Pancreas (tissue), 10 donors: ENCODE measurements at places on chromosomes 6 and 20.

- no peak for DNase-seq
Observed at GRCh38 chr20:21172626-21173025, 46.7 kb downstream of the KIZ start.

DNA sequence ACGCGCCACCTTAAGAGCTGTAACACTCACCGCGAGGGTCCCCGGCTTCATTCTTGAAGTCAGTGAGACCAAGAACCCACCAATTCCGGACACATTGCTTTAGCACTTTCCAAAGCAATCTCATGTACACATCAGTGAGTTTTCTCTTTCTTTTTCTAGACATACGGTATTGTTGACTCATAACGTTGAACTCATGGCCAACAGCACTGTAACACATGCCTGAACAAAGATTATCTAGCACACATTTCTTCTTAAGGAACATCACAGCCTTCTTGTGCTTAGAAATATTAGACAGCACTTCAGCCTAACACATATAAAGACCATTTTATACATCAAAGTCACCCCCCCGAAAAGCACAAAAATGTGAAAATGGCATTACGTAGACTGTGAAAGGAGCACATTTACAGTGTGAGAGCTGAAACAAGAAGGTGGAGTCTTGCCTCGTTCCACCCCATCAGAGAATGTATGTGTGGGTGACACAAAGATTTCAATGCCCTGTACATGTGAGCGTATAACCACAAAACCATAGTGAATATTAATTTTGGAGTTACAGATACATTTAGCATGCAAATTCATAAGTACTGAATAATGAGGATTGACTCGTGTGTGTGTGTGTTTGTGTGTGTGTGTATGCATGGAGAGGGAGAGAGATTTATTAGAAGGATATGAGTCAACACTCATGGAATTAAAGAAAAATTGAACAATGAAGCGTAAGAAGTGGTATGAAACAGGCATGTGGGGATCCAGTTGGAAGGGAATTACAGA lies 134.1 kb downstream of the FAM83B start:
- DNase-seq = no peak

- DNase-seq = no peak
Observed at GRCh38 chr6:129704708-129705107, 5.3 kb downstream of the ARHGAP18 start.

GRCh38 chr6:90065173-90065572 lies 170.9 kb downstream of the GJA10 start:
- DNase-seq = no peak

DNA sequence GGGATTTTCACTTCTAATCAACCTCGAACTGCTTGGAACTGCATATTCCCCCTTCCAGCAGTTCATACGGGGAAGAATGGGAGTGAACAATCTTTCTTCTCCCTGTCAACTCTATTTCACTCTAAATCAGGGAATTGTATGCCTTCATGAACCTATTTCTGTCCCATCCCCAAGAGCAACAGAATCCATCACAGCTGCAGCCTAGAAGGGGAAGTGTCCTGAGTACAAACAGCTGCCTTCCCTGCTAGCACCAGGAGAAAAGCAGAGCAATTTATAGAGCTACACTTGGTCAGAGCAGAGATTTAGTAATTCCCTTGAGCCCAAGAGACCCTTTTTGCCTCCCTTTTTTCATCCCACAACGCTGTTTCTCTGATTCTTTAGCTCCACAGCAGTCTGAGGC lies 208.4 kb downstream of the ADGRG6 start:
- DNase-seq = no peak

GRCh38 chr20:22949331-22950109 lies 85.6 kb upstream of the SSTR4 start:
- DNase-seq = no peak

- no peak for DNase-seq
Observed at GRCh38 chr6:73290435-73290834, 27.4 kb upstream of the KHDC1 start.

DNA sequence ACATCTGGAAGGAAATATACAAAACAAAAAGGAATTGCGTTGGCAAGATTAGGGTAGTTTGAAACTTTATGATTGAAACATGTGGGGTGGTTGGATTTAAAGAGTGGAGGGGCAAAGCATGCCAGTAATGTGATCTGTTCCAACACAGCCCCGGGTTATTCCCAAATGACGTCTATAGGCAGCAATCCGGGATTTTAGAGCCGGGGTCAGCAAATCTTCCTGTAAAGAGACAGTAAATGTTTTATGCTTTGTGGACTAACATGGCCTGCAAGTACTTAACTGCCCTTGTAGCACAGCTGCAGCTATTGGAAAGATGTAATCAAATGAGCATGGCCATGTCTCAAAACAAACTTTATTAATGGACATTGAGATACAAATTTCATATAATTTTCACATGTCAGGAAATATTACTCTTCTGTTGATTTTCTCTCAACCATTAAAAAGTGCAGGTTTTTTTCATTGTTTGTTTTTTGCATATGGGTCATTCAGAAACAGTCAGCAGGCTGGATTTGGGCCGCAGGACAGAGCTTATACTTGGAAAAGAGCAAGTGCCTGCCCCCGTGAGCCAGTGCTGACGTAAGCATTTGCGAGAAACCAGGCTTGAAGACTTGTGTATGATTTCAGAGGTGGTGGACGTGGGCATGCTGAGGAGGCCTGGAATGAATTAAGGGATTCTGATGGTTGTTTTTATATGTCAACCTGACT lies 136.5 kb downstream of the DOK5 start:
- DNase-seq = no peak

DNA sequence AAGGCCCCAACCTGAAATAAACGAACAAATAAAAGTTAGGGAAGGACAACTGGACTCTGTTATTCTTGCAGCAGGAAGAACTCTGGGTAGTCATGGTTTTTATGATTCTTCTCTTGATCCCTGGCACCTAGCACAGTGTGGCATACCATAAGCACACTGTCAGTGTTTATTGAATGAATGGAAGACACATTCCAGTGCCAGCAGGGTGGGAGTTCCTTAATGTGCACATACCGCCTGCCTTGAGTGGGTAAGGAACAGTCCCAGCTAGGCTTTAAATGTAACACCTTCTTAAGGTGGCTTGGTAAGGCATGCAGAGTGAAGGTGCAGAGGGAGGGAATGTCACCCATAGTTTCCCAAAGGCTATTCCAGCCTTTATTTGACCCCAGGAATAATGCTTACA lies 162.9 kb upstream of the CEP162 start:
- DNase-seq = no peak

DNA sequence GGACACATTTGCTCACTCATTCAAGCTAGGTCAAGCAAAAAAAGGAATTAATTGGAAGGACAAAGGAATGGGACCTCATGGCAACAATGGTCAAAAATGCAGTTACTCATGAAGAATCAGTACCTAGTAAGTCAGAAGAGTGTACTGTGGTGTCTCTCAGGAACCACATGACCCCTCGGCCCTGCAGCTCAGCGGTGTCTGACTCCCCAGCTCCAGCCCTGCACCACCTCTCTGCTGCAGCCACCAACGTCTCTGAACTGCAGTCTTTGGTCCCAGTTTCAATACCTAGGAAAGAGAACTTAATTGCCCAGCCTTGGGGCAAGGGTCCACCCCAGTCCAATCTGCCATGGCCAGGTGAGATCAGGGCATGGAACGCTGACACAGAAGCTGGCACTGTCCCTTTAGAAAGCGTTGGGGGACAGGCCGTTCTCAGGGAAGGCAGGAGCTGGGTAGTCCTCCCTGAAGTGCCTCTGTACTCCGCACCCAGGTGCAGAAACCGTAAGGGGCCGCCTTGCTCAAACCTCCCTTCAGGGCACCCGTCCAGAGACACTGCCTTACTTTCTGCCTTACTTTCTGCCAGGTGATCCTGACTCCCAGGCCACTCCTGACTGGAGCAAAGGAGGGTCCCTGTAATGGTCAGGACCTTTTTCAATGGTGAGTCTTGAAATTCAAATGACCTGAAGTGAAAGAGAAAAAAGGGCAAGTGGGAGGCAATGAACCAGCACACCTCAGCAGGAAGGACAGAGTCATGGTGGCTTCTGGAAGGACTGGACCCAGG lies 13.2 kb upstream of the NELFCD start:
- no peak for DNase-seq

DNA sequence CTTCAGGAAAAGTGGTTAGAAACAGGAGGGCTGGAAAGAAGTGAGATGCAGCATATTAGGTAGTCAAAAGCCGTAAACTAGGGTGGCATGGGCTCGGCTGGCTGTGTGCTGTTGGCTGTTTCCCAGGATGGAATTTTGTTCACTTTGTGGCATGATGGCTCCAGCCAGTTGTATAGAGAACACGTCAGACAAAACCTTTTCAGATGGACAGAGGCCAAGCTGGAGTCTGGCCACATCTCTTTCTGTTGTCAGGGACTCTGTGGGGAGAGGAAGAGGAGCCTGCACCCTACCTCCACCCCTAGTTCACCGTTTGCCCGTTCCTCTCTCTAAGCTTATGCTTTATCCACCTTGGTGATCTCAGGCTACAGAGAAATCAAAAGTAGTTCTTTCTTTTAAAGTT lies 22.0 kb downstream of the C6orf89 start:
- DNase-seq = peak; percentile 68
